ENCODE measurements at places on chromosomes 4 and X.

GRCh38 chrX:30228526-30228925, 1.9 kb upstream of the MAGEB3 start:
- no peak for DNase-seq

DNA sequence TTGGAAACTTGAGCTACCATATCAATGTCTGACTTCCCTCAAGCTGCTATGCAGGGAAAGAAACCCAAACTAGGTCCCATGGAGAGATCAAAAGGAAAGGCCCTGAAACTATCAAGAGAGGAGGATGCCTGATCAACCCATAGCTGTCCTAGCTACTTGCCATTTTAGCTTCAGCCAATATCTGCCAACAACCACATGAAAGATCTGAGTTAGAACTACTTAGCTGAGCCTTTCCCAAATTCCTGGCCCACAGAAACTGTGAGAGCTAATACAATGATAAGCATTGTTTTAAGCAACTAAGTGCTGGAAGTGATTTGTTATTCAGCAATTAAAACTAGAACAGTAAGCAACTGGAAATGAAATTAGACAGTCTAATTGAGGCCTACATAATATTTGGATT, 6.3 kb upstream of the ARHGEF38 start:
- no peak for DNase-seq

- no peak for DNase-seq
These were observed 126.5 kb upstream of the WDFY3 start for GRCh38 chr4:85092943-85093342.

DNA sequence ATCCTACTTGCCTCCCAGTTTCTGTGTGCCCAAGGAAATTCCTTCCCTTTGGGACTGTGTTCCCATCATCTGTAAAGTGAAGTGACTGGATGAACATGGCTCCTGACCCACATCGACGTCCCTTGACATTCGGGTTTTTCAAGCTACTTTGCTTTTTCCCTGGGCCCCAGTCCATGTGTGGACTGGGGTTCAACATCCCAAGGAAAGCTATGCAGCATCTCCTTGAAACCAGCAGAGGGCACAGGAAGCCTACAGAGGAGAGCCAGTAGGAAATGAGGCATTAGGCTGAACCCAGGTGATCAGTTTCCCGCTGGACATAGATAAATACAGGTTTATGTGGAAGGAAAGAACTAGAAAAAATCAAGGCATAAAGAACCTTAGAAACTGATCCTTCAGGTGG, 145.1 kb upstream of the ARHGEF9 start:
- DNase-seq = no peak

DNA sequence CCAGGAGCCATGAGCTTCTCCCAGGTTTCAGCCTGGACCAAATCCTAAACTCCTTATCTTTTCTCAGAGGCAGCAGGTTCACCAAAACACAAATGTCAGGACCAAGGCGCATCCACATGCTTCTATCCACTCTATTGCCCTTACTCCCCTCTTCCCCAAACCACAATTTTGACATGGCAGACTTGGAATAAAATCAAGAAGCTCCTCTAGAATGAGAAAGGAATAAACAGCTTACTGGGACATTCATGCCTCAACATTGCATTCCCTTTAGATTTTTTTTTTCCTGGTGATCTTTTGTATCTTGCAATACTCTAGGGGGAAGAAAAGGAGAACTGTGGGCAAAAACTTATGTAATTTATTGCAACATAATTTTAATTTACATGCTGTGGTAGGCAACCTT, 119.1 kb downstream of the TSPAN5 start:
- DNase-seq = no peak

DNA sequence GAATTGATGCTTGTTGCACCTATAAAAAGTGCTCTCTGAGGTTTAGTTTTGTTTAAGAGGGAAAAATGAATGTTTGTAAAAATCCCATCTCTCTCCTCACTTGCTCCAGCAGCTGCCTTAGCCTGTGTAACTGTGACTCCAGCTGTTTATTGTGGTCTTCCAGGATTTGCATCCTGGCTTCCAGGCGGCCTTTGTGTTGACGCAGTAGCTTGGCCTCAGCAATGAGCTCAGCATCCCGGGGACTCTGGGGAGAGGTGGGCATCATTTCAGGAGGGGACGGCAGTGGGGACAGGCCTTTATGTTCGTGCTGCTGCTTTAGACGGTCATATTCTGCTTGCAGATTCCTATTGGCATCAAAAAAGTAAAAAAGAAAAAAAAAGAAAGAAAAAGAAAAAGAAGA, 75.3 kb upstream of the FTHL17 start:
- DNase-seq = no peak

DNA sequence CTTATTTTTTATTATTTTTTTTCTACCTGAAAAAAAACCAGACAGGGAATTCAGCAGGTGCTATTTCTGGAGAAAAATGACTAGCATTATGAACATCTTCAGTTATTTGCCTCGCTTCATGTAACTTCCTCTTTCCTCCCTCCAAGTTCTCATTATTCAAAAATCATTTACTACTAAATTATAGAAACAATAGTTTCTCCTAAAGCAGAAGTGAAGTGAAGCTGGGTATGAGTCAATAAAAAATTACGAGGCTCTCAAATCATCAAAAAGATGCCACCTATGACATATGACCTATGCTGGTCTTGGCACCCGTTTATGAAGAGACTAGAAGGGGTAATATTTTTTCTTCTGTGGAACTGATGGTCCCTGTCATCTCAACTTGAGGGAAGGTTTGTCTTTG, 145.0 kb upstream of the AADAT start:
- DNase-seq = no peak

GRCh38 chr4:123298801-123299200, 97.8 kb upstream of the SPRY1 start:
- DNase-seq = no peak

- DNase-seq = no peak
These were observed 26.2 kb downstream of the TSPAN5 start for GRCh38 chr4:98632258-98632657.

Measured in stimulated activated CD8-positive, alpha-beta memory T cell treated with anti-CD3 and anti-CD28 coated beads, Interleukin-4, amount 100 ng/mL, for 1 hour (primary cell).